ENCODE measurements at places on chromosomes 4 and X.

DNA sequence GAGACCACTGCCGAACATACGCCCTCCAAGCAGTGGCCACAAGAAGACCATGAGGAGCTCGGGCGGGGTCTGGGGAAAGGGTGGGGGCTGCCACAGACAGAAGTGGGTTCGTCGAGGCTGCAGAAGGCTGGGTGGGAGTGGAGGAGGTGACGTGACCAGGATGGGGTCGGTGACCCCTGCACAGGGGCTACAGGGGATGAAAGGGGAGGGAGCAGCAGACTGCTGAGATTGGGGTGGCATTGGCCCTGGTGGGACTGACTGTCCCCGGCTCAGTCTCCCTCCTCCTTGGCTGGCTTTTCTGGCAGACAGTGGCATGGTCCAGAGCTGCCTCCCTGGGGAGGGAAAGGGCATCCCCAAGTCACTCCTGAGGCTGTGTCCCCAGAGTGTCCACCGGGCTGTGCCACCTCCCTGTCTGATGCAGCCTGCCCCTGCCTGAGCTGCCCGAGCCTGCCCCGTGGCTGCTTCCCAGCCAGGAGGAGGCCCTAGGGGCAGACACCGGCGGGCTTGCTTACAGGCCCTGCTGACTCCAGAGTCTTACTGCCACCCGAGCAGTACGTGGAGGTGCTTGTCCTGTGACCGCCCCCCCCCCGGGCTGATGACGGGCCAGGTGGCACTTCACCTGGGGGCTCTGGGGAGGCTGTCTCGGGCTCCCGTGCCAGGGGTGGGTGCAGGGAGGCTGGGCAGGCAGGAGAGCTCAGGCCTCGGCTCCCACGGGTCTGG lies 7.2 kb downstream of the SH3BP2 start:
- DNase-seq: peak; percentile 29

GRCh38 chrX:143378851-143379250 lies 138.4 kb downstream of the SPANXN3 start:
- DNase-seq: no peak

DNA sequence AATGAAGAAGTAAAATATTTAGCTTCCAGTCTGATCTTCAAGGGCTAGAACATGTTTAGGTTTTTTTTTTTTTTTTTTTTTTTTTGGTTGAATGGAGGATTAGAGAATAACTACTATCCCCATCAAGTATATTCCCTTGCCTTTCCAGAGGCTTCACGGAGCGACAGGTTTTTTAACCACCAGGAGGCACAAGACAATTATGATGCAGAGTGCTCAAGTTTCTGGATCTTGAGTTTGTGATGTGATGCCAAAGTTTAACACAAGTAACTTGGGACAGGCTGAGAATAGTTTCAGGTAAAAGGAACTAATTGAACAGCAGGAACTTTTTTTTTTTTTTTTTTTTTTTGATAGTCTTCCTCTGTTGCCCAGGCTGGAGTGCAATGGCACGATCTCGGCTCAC lies 30.3 kb downstream of the CCNI start:
- no peak for DNase-seq

DNA sequence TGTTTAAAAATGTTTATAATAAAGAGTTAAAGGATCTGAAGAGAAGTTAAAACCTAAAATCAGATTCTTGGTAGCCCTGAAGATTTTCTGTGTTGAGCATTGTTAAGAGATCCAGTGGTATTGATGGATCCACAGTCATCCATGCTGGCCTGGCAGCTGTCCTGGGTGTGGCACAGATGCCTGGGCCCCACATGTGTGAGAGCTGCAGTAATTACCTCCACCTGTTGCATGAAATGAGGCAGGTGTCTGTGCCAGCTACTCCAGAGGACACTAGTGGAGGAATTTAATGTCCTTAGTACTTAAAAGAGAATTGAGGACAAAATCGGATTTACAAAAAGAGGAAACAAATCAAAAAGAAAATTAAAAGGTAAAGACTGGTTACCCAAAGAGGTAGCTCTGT lies 44.0 kb downstream of the MGST2 start:
- peak; percentile 8 for DNase-seq

DNA sequence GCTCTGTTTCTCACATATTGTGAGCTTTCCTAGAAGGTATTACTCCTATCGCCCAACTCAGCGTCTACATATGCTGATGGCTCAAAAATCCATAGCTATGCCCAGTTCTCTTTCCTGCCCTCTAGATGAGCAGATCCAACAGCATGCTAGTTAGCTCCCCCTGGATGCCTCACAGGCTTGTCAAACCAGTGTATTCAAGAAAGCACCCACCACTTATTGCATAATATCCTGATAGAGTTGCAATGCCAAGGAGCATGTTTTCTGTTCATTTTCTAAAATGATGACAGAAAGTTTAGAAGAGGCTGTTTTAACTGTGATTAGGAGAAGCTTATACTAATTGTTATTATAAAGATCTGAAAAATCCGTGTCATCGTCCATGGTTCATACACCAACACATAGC lies 1.9 kb upstream of the PACRGL start:
- DNase-seq: no peak

- no peak for DNase-seq
Measured at GRCh38 chr4:15636818-15637217, 18.3 kb downstream of the FBXL5 start.

DNA sequence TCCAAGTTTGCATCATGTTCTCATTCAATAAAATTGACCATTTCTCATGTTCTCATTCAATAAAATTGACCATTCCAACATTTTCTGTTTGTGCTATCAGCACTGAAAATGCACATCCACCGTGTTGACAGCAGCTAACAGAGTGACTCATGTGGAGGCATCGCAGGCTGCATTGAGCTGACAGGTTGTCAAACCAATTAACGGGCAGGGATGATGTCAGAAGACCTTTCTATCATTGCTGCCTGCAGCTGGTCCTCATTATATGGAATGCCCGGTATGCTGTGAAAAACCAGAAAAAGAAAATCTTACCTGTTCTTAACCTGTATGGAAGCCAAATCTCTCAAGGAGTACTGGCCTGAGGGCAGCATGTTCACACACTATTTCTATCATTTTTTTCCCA lies 202.0 kb downstream of the SMIM20 start:
- peak; percentile 10 for DNase-seq

- no peak for DNase-seq
Measured at GRCh38 chr4:75655562-75655961, 17.6 kb downstream of the G3BP2 start.

DNA sequence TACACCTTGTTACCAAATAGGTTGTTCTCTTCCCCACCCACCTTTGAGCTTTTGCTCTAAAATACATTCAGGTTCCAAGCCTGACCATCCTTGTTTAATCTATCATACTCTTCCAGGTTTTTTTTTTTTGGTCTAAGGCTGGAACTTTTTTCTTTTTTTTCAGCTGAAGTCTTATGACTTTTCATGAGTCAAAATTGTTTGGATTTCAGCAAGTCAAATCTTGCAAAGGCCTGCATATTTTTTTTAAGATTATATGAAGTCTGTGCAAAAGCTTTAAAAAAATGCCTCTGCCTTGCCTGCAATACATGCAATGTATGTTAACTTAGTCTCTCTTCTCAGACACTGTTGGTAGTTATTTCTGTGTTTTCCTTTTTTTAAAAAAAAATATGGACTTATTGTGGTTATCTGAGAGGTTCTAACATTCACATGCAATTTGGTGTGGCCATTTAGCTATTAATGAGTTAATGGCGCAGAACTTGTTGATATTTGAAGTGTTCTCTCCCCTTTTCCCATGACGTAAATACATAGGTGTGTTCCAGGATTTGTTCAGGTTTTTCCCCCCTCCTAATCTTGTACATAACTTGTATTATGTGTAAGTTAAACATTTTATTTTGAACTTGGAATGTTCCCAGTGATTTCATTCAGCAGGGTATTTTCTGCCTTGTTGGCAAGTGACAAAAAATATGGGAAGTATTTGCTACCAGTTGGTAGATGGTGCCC lies 58.7 kb downstream of the CCKAR start:
- DNase-seq: no peak

DNA sequence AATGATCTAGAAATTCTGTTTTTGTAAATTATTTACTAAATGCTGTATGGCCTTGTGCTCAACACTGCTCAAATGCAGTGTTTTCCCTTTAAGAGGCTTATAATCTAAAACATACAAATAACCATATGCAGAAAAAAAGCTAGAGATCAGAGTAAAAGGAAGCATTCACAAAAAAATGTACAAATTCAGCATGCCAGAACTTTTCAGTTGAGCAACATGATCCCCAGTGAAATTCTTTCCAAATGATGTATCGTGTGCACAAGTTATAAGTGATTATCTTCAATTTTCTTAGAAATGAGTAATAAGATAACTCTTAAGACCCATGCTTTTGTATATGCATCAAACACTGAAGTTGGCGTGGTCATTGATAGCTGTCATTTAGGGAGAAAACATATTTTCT lies 5.0 kb downstream of the GPC3 start:
- no peak for DNase-seq

DNA sequence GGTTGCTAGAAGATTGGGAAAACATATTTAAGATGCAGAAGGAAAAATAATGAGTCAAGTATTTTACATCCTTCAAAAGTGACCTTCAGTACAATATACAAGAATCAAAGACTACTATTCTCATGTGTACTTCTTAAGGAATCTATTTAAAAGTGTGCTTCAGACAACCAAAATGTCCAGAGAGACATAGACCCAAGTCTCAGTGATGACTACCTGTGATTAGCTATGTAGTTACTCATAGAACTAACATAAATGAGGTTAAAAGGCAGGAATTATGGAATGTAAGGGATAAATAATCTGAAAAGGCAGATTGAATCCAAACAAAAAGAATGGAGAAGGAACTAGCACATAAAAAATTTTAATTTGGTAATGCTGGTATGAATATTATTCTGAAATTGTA lies 634.7 kb upstream of the FAM241A start:
- DNase-seq: no peak

DNA sequence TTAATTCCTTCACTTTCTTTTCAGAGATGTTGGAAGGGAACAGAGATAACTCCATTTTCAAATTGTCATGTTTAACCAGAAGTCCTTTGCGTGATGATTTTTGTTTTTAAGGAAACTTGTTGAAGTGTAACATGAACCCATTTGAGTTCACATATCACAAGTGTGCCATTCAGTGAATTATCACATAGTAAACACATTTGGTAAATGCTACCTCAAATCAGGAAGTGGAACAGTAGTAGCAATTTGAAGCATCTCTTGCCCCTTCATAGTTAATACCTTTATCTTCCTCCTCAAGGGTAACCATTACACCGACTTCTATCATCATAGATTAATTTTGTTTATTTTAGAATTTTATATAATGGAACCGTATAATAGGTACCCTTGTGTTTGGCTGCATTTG lies 35.8 kb downstream of the KDM6A start:
- DNase-seq: no peak

DNA sequence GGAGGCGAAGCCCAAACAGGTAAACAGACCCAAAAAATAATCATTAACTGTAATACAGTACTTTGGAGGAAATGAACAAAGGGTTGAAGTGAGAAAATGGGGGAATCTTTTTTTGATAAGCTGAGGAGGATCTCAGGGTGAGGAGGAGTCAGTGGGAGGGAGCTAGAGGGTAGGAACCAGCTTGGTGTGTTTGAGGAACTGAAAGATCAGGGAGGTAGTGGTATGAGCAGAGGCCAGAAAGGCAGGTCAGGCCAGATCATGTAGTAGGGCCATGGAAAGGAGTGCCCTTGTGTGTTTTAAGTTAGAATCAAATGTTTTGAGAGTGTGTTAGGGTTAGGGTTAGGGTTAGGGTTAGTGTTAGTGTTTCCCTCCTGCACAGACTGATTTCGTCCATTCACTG lies 48.8 kb downstream of the PPP2R2C start:
- no peak for DNase-seq

- no peak for DNase-seq
Measured at GRCh38 chr4:133997436-133997835, 204.2 kb downstream of the PABPC4L start.

DNA sequence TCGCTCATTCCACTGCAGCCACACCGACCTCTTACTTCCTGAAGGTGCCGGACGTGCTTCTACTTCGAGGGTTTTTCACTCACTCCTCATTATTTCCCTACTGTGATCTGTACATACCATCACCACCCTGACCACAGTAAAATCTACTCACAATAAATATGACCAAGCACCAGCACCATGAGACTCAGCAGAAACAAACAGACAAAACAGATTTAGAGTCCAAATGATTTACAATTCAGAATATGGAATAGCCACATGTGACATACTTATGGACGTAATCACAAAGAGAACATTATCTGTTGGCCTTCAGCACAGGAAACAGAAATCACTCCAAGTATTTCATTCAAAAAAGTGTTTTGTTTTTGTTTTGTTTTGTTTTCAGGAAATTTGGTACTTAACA lies 16.1 kb upstream of the KLB start:
- DNase-seq: no peak

DNA sequence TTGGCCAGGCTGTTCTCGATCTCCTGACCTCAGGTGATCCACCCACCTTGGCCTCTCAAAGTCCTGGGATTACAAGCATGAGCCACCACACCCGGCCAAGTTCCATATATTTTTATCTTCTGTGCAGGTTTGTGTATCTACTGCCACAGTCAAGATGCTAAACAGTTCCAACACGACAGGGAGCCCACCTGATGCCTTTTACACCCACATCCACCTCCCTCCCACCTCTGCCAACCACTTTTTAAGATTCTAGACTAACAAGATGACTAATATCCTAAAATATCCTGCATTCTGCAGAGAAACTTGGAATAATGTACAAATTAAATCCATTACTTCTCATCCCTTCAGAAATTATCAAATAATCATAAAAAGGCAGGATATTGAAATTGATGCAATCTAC lies 19.3 kb upstream of the RPL34 start:
- no peak for DNase-seq

DNA sequence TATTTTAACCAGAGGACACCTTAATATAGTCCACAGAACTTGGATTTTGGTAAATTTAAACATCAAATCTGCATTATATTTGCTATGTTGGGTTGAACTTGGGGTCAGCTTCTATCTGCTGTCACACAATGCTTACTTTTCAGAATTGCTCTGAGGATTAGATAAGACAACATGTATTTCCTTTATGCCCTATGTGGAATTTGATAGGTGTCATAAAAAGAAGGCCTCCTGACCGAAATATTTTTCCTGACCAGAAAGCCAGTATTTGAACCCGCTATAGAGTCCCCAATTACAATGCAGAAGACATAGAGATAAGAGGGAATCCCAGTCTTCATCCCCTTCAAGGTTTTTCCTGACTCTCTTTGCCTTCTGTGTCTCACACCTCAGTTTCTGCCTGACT lies 4.1 kb downstream of the MTTP start:
- no peak for DNase-seq

- DNase-seq: peak; percentile 46
Measured at GRCh38 chrX:63686878-63687714, 97.9 kb downstream of the ARHGEF9 start.

DNA sequence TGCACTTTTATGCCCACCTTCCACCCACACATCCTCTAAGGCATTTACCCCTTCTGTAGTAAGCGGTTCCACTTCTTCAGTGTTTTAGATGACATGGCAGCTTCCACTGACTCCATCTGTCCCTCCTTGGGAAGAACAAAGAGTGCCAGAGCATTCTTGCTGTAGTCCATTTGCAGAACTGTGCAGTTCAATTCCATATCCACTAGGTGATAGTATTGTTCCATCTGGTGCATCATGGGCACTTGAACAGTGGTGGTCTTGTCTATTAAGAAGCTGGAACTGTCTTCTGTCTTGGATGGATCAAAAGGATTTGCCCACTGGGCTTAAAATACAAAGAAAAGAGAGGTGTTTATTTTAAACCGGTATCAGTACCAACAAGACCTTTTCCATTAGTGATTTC lies 3.5 kb downstream of the SERPINA7 start:
- no peak for DNase-seq

Data from SW480 (cell line).